ENCODE measurements at places on chromosomes 3 and 15.

- DNase-seq: peak; percentile 96
These were observed 451 bp downstream of the CCR5AS start for GRCh38 chr3:46406443-46406787.

DNA sequence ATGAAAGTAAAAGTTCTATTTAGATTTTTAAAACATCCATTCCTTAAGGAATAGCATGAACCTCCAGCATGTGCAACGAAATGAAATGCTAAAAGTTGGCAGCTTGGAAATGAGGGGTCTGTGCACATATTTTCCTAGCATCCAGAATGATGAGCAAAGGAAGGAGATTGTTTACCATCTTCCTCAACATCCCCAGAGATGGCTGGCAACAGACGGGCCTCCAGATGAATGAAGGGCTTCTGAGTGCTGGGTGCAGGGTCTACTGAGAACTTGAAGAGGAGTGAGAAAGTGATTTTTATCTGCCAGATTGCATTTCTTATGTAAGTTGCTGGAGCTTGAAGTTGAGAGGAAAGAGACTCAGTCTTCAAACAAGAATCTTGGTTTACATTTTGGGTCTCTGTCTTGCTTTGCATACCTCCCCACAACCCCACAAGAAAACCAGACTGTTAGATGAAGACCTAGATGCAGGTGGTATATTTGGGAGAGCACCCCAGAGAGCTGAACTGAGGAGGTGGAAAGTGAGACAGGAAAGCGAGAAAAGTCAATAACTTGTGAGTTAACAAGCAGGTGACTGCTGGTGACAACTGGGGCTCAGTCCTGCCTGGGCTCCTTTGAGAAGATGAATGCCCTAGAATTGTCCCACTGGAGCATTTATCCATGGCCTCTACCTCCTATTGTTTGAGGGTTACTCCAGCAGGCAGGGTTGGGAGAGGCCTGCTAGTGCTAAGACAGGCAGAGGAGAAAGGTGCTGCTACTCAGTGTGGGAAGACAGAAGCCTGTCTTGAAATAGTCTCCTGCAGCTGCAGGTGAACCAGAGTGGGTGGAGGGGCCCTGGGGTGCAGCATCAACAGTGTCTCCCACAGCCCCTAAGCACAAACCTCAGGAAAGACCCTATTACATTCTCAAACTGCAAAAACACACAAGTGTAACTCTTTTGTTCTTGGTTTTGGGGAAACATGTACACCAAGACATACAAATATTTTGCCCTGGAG, 10.5 kb upstream of the CCK start:
- DNase-seq: no peak

GRCh38 chr3:115245438-115245837, 98.3 kb upstream of the ZBTB20 start:
- no peak for DNase-seq

- DNase-seq: no peak
These were observed 35.8 kb downstream of the ZNF710 start for GRCh38 chr15:90036806-90037510.

GRCh38 chr3:46090161-46090591, 62.9 kb upstream of the XCR1 start:
- DNase-seq: peak; percentile 96

- no peak for DNase-seq
These were observed 617.0 kb upstream of the CBLB start for GRCh38 chr3:106485802-106486201.

- no peak for DNase-seq
These were observed 19.3 kb downstream of the PDE8A start for GRCh38 chr15:85000937-85001336.

GRCh38 chr3:84974347-84974746, 15.6 kb downstream of the CADM2 start:
- DNase-seq: no peak

DNA sequence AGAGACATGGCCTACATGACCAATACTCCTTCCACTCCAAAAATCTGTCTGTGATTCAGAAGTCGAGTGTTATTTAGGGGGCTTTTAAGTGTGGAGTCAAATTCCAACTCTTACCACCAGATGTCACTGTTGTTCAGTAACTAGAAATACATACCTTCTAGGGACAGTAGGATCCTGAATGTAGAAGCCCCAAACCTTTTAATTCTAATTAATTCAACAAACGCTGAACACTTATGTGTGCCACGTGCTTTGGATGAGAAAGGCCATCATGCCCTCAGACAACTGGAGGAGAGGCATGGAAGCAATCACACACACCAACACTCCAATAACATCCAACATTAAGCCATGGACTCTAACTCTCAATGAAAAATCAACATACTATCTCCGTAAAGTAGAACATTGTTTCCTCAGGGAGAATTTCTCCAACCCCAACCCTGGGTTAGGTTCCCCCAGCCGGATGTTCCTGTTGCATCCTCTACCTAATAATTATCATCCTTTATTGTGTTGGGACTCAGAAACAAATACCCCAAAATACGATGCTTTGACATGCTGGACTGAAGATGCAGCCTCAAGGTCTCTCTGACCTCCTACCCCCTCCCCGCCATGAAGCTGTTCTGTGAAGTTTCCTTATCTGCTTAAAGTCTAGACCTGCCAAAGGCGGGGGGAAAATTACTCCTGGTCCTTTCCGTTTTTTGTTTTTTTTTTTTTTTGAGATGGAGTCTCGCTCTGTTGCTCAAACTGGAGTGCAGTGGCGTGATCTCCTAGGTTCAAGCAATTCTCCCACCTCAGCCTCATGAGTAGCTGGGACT, 8.0 kb upstream of the CCDC13 start:
- peak; percentile 69 for DNase-seq

DNA sequence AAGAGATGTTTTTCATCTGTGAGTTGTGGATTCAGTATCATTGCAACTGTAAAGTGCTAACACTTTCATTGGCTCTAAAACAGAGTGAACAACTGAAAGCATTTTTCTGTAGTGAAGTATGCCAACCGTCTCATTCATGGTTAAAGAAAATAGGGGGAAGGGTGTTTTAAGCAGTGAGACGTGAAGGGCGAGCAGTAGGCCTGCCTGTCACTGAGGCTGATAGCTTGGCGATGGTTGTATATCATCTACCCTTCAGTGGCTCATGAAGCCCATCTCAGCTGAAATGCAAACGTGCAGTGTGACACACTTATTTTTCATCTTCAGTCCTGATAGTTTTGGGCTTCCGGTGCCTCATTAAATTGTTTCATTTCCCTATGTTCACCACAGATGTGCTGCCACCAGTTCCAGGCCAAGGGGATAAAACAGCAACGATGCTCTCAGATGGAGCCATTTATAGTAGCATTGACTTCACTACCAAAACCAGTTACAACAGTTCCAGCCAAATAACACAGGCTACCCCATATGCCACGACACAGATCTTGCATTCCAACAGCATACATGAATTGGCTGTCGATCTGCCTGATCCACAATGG, 562.0 kb downstream of the ROBO2 start:
- no peak for DNase-seq

DNA sequence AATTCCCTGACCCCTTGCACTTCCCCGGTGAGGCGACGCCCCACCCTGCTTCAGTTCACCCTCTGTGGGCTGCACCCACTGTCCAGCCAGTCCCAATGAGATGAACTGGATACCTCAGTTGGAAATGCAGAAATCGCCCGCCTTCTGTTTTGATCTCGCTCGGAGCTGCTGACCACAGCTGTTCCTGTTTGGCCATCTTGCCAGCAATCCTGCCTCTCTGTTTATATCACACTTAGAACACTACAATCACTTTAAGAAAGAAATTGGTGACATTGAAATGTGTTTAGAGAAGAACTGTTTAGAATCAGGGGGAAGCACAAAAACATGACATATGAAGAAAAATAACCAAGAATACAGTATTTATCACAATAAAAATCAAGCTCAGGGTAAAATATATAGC, 127.5 kb upstream of the SUCLG2 start:
- no peak for DNase-seq

GRCh38 chr3:166837535-166837934, 542.6 kb downstream of the ZBBX start:
- no peak for DNase-seq

DNA sequence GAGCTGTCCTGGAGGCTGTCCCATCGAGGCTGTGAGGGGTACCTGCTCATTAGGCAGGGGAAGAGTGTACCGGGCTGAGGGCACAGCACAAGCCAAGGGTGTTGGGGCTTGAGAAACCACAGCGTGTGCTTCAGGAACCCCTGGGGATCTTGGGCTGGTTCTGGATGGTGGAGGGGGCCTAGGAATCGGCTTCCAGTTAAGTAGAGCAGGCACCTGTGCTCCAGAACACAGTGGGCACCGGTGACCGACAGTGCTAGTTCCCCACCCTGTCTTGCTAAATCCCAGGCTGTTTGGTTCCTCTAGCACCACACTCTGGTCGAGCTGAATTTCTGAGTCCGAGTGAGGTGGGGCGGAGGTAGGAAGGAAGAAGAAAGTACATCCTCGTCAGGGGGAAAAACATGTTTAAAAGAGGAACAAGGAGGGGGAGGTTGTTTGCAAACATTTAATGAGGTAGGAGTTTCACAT, 29.1 kb downstream of the SLC6A6 start:
- no peak for DNase-seq

GRCh38 chr15:49223536-49224274, 53.7 kb downstream of the GALK2 start:
- no peak for DNase-seq

GRCh38 chr3:183898028-183898431, 13.3 kb upstream of the PARL start:
- no peak for DNase-seq

DNA sequence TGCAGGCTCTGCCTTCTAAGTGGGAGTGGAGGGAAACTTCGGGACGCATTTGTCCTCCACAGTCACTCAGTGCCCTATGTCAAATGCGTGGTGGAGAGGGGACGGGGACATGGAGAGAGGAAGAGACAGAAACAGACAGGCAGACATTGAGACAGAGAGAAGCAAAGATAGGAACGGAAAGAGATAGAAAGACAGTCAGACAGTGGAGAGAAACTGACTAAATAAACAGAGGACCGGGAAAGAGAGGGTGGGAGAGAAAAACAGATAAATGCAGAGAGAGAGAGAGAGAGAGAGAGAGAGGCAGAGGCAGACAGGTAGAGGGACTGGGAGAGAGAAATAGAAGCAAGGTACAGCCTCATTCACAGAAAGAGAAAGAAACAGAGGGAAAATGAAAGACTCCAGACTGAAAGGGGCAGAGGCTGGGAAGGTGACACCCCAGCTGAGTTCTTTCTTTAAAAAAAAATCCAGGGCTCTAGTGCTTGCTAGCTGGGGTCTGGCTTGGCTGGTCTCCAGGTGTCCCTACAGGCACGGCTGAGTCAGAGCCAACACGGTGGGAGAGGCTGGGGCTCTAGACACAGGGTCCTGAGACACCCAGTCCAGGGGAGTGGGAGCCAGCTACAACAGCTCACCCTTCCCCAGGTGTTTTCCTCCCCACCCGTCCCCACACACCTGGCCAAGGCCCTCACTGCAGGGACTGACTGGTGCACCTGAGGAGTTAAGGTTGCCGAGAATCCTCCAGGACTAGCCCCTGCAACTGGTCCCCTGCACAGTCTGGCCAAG, 506.1 kb upstream of the PROK2 start:
- DNase-seq: no peak

DNA sequence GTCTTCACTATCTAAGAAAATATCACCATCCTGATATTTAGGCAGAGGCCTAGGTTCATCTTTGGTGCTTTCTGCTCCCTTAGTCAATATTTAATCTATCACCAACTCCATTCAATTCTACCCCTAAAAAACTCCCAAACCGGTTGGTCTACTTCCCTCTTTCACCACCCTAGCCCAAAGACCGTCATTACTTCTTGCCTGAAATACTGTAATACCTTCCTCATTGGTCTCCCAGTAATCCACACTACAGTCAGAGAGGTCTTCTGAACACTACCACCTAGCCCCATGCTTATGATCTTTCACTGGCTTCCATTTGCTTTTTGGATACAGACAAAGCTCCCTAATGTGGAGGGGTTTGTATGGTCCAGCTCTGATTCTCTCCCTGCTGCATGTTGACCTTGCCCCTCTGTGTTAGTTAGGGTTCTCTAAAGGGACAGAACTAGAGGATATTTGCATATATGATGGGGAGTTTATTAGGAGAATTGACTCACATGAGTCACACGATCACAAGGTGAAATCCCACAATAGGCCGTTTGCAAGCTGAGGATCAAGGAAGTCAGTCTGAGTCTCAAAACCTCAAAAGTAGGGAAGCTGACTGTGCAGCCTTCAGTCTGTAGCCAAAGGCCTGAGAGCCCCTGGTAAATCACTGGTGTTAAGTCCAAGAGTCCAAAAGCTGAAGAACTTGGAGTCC, 36.4 kb upstream of the ATP2C1 start:
- peak; percentile 71 for DNase-seq

DNA sequence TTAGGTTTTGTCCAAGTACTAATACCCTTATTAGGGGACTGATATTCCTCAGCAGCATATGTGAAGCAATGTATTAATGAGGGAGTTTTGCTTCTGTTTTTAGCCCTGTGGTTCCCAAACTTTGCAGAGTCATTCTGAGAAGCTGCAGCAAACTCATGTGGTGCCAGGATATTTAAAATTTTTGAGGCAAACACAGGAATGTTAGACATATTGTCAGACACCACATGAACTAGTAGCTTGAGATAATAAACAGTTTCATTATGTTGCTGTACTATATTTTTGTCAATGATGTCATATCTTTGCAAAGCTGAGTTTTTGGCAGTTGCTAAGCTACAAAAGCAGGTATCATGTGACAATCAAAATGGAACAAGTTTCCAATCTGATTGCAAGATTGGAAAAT, 36.6 kb downstream of the ATP6V1A start:
- DNase-seq: peak; percentile 58

DNA sequence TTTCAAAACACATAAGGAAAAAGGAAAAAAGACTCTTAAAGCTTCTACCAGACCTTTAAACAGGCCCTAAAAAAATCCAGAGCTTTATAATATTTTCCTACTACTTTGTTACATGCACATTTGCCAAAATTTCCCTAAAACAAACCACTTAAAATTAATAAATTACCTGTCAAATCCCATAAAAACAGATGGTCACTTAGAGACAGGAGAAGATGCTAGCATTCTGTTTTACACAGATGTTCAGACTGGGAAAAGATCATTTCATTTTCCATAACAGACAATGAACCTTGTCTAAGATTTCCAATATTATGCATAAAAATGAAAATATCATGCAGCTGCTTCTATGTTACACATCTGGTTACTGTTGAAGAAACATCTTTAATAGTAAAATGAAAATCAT, 66.6 kb downstream of the SUCLG2 start:
- DNase-seq: no peak

- no peak for DNase-seq
These were observed 138.4 kb downstream of the RPLP1 start for GRCh38 chr15:69590932-69591524.

DNA sequence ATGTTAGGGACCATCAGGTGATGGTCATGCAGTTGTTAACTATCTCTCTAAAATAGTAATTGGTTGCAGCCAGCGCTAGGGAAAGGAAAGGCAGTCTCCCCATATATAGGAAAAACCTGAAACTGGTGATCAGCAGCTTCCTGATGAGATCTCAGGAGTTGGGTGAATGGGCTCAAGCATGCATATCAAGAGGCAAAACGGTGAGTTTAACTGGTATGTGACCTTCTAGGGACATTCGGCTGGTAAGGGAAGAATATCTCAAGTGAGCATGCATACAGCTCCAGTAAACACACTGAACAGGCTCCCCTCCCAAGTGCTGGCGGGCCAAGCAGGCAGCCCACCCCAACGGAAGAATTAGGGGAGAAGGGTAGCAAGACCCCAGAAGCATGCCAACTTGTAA, 49.3 kb upstream of the ROBO2 start:
- DNase-seq: no peak

Measured in CD14-positive monocyte (primary cell).